ENCODE measurements at places on chromosomes 1 and 21.

DNA sequence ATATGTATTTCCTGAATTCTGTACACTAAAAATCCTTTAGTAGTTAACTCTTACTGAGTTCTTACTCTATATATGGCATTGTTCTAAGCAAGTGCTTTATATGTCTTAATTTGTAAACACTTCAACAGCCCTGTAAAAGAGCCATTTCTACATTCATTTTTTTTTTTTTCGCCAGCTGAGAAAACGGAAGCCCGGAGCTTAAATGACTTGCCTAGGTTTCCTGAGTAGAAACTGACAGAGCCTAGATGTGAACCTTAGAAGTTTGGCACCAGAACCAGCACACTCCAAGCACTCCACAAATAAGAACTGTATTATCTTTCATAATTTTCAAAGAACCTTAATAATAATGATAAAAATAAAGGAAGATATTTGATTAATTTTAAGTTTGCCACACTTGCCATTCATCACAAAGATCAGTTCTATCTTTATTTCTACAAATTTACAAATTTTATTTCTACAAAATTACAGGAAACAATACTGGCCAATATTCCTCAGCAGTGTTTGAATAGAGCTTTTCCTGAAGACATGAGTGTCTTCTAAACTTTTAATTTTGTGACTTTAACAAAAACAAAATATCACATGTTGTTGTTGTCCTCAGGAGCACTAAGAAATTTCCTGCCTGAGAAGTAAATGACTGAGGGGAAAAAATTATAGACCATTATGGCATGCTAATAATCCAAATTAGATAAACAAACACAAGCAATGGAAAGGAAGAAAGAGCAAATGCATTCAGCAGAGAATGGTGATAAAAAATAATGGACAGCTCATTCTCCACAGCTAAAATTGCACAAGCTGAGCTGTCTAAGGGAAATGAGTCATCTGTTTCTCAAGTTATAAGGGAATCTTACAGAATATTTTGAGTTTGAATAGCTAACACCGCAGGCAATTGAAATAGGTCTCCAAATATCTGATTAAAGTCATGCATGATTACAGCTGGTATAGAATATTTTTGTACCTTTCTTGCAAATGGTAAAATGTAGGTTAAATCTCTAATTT lies 71.2 kb downstream of the DPYD start:
- peak; percentile 85 for DNase-seq

DNA sequence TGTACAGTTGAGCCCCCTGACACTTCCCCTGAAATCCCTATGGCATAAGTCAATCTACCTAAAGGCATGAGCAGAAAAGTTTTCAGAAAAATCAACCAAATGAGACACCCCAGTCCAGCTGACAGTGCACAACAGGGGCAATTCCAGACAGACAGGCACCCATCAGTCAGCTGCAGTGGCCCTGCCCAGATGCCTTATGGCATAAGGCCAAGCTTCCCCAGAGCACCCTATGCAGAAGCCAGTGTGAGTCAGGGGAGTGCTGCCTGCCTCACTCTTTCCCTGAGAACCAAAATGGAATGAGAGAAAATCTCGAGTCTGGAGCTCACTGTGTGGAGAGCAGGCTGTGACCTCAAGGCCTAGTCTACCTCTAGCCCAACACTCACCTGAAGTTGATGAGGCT lies 38.1 kb downstream of the MRAP start:
- DNase-seq = no peak

DNA sequence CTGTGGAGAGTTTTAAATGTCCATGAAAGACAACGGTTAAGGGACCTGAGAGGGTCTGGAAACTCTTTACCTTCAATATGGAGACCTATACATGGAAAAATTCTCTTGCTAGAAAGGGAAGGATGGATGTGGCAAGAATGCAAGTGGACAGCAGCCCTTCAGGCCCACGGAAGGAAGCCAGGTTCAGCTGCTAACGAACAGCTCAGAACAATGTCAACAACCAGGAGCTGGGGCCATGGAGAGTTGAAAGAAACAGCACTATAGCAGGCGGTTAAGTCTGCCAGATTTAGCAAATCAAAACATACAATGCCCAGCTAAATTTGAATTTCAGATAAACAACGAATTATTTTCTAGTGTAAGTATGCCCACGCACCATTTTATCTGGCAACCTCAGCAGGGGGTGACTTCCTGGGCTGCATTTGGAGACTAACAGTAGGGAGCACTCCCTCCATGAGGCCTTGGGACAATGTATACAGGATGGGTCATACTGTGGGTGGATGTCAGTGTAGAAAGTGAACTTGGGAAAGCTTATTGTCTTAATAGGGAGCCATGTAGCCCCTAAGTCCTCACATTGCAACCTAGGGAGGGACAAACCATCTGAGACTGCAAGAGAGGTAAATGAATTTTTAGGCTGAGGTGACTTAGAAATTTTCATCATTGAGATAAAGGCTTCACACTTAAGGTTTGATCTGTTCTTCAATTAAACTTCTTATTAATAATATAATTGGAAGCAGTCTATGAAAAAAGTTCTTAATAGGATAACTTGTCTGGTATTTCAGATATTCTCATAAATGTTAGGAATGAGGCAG lies 7.8 kb upstream of the H3-3A start:
- DNase-seq = no peak

GRCh38 chr1:234953655-234954405 lies 174.8 kb downstream of the TOMM20 start:
- DNase-seq = no peak

DNA sequence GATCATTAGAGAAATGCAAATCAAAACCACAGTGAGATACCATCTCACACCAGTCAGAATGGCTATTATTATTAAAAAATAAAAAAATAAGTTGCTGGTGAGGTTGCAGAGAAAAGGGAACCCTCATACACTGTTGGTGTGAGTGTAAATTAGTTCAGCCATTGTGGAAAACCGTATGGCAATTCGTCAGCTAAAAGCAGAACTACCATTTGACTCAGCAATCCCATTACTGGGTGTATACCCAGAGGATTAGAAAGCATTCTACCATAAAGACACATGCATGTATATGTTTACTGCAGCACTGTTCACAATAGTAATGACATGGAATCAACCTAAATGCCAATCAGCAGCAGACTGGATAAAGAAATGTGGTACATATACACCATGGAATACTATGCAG lies 42.2 kb downstream of the GIPC2 start:
- no peak for DNase-seq

GRCh38 chr1:229273507-229274232 lies 2.8 kb downstream of the RAB4A start:
- no peak for DNase-seq
